HT-29 (cell line): ENCODE measurements at places on chromosomes 13 and 19.

DNA sequence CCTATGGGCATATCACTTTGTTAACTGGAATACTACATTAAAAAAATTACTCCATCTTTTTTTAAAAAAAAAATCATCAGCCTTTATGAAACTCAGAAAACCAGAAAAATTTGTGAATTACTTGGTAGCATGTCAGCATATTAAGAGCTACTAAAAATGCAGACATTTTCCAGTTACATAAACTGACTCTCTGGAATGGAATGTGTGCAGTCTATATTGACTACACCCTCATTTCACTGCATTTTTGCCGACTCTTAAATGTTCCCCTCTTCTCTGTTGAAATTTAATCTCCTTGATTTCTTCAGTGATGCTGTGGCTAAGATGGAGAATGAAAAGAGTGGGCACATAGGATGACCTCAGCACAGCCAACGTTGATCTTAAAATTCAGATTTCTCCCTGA lies 393.8 kb downstream of the ITGBL1 start:
- DNase-seq, result no peak

GRCh38 chr13:79776531-79777295 lies 295.8 kb downstream of the NDFIP2 start:
- no peak for DNase-seq

DNA sequence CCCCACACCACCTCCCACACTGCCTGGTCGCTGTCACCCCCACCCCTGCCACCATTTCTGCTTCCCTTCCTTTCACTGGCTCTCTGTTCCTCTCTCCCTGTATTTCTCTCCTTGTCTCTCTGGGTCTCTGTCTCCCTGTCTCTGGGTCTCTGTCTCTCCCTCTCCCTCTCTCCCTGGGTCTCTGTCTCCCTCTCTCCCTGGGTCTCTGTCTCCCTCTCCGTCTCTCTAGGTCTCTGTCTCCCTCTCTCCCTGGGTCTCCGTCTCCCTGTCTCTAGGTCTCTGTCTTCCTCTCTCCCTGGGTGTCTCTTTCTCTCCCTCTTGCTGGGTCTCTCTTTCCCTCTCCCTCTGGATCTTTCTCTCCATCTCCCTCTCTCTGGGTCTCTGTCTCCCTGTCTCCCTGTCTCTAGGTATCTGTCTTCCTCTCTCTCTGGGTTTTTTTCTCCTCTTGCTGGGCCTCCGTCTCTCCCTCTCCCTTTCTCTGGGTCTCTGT lies 21.6 kb downstream of the KLHL26 start:
- DNase-seq, result no peak

GRCh38 chr19:8487137-8487851 lies 15.1 kb downstream of the PRAM1 start:
- DNase-seq, result no peak

- no peak for DNase-seq
Observed at GRCh38 chr19:3145909-3146676, 10.3 kb downstream of the GNA15 start.

- no peak for DNase-seq
Observed at GRCh38 chr19:56069642-56070041, 51.5 kb downstream of the ZNF787 start.

DNA sequence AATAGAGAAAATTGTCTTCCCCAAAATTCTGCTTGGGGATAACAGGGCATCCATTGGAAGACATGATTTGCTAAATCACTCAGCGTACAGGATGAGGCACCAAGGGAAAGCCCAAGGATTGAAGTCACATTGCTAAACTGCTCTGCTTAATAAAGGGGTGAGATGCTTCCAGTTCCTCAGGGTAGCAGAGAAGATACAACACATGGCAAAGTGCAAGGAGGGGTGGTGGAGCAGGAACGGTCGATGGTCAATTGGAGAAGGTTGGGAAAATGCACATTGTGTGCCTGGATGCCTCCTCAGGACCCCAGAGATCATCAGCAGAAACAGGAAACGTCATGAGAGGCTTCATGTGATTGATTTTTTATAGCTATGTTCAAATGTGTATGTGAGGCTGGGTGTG lies 116.3 kb upstream of the SOX1 start:
- DNase-seq, result no peak

- DNase-seq, result no peak
Observed at GRCh38 chr19:39432677-39433025, 3.1 kb downstream of the RPS16 start.

GRCh38 chr13:53327680-53328315 lies 299.2 kb downstream of the OLFM4 start:
- no peak for DNase-seq

GRCh38 chr13:73808318-73808717 lies 325.9 kb downstream of the KLF12 start:
- no peak for DNase-seq

DNA sequence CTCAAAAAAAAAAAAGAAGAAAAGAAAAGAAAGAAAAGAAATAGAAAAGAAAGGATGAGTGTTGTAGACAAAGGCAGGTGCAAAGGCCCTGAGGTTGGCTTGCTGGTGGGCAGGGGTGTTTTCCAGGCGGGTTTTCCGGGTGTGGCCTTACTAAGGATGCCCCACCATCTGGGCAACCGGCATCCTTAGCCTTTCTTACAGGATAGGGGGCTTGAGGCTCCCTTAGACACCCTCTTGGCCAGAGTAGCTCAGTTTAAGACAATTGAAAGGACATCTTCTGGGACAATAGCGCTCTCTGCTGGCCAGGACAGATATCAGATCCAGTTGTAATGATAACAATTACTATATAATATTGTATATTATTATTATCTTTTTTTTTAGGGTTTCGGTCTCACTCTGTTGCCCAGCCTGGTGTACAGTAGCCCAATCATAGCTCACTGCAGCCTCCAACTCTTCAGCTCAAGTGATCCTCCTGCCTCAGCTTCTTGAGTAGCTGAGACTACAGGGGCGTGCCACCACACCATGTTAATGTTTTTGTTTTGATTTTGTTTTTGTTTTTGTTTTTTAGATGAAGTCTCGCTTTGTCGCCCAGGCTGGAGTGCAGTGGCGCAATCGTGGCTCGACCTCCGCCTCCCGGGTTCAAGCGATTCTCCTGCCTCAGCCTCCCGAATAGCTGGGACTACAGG lies 1.4 kb upstream of the QTRT1 start:
- DNase-seq, result peak; percentile 67

DNA sequence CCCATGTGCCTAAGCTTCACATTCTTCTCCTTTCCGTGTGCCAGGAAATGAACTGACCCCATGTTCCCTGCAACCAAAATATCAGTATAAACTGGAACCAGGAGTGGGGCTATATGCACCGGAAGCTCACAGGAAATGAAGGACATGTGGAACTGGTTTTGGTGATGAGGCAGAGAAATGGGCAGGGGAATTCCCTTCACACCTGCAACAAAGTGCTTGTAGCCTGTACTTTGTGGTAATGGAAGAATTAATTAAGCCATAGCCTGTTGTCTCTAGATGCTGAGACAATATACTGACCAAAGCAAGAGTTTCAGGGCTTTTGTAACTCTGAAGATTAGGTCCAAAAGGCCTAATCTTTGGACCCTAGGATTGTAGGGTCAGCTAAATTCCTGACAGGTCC lies 15.5 kb upstream of the UGGT2 start:
- DNase-seq, result no peak

GRCh38 chr13:42266473-42266872 lies 5.5 kb upstream of the AKAP11 start:
- no peak for DNase-seq

- DNase-seq, result no peak
Observed at GRCh38 chr13:48778610-48779009, 124.9 kb downstream of the CYSLTR2 start.

GRCh38 chr13:66887088-66887487 lies 343.0 kb downstream of the PCDH9 start:
- no peak for DNase-seq

DNA sequence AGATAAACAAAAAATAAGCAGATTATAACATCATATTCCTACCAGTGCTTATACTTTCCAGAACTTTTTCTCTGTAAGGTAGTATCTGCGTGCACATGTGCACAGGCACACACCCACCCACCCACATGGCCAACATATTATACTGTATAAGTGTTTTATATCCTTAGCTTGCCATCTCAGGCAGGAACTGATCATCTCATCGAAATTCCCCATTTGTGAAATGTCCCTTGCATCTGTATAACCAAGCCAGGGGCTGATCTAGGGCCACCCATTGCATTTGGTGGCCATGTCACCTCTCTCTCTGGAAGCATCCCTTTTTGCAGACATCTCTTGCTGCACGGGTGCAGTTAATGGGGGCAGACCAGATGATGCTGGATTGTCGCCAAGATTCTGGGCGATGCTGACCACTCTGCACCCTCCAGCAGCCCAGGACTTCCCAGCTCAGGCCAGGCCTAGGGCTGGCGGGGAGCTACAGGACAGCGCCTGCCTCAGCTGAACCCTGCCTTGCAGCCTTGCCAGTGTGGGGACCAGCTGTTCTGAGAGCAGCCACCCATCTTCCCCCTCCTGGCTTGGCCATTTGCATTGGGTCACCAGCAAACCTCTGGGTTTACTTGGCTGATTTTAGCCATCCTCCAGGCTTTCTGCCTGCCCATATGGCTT lies 95.9 kb downstream of the SLC7A1 start:
- DNase-seq, result no peak

GRCh38 chr19:38655148-38655824 lies 7.8 kb downstream of the ACTN4 start:
- no peak for DNase-seq

DNA sequence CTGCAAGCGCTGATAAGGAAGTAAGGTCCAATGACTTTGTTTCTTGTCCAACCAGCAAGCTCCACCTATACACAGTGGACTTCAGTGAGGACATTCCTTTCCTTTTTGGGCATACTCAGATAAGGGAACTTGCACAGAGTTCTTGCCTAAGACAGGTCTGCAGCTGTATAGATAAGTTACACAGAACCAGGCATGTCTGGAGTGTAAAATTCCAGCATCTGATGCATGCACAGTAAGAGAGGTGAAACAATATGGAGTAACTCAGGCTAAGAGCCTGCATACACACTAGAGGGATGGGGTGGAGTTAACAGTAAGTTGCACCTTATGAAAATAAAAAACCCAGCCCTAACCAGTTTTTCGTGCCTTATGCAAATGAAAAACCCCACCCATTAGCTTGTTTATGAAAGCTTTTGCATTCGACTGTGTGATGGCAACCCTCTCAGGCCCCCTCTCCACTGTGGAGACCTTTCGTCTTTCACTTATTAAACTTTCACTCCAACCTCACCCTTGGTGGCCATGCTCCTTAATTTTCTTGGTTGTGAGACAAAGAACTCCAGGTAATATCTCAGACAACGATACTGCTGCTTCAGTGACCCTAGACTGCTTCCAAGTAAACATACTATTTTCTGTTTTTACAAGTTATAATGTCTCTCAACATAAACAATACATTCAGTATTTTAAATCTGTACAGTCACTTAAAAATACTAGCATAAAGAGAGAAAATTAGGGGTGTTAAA lies 2859.0 kb upstream of the PCDH20 start:
- no peak for DNase-seq

- DNase-seq, result peak; percentile 64
Observed at GRCh38 chr13:98761126-98761985, 8.9 kb upstream of the SLC15A1 start.

DNA sequence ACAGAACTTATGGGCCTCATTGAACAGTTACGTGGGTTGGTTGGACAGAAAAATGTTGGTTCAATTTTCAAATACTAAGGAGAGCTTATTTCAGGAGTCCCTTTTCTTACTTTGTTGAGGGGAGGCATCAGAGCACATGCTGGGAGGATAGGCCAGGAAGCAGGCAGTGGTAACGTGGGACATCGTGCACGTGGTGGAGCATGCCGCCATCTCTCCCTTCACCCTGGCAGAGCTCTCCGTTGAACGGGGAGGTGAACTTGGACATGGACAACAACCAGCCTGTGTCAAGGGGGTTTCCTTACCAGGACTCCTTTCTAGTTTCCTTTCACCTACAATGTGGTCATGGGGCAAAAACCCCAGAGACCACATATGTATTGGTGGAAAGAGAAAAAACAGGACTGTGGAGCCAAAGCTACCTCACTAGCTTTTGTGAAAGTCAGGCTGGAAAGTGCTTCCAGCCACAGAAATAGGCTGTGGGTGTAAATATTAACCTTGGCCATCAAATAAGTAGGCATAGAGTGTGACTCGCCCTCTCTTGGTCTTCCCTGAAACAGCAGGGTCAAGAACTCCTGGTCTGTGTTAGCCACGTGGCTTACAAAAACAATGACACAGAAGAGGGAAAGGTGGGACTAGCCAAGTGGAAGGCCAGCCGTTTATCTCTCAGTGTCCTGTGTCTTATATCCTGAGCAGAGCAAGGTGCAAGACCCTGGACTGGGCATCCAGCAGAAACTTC lies 14.4 kb downstream of the MICOS13 start:
- DNase-seq, result peak; percentile 32

GRCh38 chr13:92838786-92839185 lies 387.8 kb upstream of the GPC6 start:
- no peak for DNase-seq

DNA sequence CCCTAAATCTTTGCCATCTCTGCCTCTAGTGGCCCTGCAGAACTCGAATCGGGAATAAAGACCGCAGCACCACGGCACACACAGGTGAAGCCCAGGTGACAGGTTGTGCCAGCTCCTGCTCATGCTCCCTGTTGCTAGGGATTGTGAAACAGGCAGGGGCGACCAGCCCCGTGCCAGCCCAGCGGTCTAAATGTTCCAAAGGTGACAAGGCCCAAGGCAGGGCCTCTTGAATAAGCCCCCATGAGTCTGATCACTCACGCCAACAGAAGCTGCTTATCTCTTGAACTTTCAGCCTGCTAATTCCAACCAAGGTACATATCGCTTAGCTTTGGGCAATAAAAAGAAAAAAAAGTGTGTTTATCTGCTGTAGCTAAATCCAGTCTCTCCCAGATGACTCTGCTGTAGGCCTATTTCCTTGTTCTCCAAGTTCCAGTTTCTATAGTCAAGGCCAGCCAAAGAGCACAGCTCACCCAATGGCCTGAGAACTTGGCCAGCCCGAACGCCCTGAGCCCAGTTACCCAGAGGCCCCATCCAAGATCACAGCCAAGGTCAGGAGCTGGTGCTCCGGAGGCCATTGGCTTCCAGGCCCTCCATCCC lies 191.1 kb upstream of the GPR12 start:
- DNase-seq, result no peak

DNA sequence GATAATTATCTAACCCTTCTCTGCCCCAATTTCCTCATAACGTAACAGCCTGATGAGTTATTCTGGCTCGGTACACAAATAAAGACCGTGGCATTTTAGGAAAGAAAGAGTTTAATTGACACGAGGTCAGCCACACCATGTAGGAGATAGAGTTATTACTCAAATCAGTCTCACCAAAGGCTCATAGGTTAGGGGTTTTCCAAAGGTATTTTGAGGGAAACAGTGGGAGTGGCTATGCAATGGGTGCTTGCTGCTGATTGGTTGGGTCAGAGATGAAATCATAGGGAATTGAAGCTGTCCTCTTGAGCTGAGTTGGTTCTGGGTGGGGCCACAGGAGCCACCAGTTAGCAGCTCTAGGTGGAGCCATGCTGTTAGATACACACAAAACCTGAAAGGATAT lies 137.5 kb downstream of the FREM2 start:
- no peak for DNase-seq

DNA sequence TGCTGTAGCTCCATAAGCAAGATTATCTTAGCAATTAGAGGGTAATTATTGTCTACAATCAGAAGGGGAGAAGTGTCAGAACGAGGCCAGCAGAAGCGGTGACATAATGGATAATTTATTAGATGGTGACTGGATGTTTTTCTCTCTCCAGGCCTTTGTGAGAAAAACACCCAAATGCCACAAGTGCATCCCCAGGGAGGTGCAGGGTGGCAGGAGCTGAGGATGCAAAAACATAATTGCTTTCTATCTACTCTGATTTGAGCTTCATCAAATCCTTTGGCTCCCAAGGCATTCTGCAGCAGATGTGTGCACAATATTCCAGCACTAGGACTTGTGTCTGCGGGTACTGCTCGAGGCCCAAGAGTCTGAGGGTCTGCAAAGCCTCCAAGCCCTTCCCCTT lies 220.1 kb upstream of the SERP2 start:
- DNase-seq, result no peak

- no peak for DNase-seq
Observed at GRCh38 chr13:31639443-31640163, 99.7 kb upstream of the RXFP2 start.
